Prostate gland (tissue), 2 donors: ENCODE measurements at places on chromosomes 1 and 21. TPM values are rescaled to one million over a fixed set of nuclear protein-coding genes. Genes with fewer than 3 reads are reported as not detected.

Gene MYCL
- total RNA-seq = 19.7 TPM

Gene RNF186
- not detected for total RNA-seq

Gene GPA33
- not detected for total RNA-seq

Gene LAPTM5
- total RNA-seq = 14.9 TPM

DNA sequence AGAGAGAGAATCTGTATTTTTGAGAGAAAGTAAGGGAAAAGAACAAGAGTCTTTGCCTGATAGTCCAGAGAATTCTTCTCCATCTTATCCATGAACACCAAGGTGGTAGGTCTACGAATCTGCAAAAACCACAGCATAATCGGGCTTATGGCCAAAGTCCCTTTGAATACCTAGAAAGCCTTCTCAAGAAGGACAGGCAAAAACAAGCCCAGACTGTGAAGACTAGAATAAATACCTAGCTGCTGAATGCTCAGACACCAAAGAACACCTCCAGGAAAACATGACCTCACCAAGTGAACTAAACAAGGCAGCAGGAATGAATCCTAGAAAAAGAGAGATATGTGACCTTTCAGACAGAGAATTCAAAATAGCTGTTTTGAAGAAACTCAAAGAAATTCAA lies 79.2 kb downstream of the HFM1 start:
- DNase-seq = no peak

- DNase-seq = peak; percentile 61
Measured at GRCh38 chr1:64983110-64983509, 16.8 kb upstream of the JAK1 start.

DNA sequence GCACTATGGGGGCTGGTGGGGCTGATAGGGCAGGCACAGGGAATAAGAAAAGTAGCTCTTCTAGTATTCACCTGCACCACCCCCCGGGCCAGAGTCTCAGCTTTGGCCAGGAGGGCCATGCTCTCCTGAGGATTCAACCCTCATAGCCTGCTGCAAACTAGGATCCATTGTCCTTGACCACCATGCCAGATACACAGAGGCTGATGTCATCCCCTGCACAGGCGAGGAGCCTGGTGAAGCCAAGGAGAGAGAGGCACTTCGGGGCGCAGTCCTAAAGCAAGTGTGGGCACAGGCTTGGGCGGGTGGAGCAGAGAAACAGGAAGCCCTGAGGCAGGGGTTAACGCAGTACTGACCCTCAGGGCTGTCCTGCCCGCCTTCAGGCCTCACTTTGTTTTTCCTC lies 29.5 kb downstream of the TMEM53 start:
- no peak for DNase-seq

- no peak for DNase-seq
Measured at GRCh38 chr1:198259333-198260074, 102.7 kb downstream of the NEK7 start.

DNA sequence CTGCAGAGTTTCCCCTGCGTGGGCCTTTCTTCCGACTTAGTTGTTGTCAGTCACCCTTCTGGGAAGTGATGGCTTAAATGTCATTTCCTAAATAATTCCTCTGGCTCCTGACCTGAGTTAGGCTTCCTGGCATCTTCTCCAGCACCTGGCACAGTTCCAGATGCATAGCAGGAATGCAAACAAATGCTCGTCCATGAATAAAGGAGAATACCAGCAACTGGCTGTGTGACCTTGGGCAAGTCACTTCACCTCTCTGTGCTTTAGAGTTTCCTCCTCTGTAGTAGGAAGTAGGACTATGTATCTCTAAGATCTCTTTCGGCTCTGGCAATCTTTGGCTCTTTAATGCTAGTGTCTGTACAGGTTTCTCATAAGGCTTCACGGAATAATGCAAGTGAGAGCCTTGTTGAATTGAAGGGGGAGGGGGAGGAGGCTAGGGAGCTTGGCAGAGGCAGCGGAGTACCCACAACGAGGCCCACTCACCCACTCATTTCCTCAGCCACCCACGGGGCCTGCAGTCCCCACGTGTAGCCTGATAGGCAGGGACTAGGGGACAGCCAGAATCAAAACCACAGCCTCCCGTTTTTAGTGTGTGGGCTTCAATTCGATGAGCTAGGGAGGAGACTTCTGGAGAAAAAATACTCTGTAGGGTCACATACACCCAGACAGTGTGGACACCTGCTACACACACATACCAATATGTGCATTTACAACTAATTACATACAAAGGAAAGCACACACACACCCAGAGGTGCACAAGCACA lies 48.1 kb downstream of the TENT5C start:
- DNase-seq = no peak

GRCh38 chr1:39205102-39205780 lies 746 bp downstream of the MACF1 start:
- no peak for DNase-seq

- no peak for DNase-seq
Measured at GRCh38 chr1:9233942-9234222, 692 bp upstream of the H6PD start.

- no peak for DNase-seq
Measured at GRCh38 chr1:43376723-43377235, 9.0 kb upstream of the ELOVL1 start.

DNA sequence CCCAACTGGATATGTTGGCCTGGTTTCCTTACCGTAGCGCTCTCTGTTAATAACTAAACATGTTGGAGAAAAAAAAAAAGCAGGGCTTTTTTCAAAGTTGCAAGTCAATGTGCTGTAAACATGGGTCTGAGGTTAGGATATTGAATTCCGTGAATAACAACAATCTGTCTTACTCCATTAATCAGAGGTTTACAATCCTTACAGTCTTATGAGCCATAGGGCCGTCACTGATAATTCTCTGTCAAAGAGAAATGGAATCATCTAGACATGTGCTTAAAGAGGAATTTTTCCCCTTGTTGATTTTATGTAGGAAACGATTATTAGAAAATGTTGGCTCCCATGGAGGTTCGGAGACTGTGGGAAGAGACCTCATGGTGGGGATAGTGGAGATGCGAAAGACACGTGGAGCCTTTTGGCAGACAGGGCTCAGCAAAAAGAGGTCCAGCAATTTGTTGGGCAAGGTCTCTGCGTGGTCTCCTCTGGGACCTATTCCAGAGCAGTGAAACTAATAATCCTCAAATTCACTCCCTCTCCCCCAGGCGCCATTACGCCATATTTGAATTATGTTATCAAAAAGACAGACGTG lies 83.5 kb upstream of the CLDN14 start:
- DNase-seq = no peak

DNA sequence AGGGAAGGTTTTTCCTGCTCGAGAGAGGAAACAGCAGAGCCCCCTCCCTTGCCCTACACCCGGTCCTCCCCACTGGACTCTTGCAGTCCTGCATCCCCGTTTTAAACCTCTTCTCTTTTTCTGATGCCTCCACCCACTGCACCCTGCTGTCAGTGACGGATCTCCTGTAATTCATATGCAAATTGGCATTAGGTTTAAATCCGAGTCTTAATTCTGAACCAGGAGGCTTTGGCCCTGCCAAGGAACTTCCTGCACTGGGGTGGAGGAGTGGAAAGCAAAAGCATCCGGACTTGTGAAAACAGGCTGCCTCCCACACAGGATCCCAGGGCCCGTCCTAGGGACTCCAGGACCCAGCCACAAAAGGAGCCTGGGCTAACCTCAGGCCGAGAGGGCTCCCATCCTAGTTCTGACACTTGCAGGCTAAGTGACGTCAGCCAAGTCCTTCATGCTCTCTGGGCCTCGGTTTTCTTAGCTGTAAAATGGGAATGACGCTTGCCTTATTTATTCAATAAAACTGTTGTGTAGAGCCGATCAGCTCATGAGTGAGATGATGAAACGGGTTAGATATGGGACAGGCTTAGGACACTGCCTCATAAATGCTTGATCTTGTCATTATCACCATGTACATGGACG lies 613.3 kb downstream of the AJAP1 start:
- no peak for DNase-seq

DNA sequence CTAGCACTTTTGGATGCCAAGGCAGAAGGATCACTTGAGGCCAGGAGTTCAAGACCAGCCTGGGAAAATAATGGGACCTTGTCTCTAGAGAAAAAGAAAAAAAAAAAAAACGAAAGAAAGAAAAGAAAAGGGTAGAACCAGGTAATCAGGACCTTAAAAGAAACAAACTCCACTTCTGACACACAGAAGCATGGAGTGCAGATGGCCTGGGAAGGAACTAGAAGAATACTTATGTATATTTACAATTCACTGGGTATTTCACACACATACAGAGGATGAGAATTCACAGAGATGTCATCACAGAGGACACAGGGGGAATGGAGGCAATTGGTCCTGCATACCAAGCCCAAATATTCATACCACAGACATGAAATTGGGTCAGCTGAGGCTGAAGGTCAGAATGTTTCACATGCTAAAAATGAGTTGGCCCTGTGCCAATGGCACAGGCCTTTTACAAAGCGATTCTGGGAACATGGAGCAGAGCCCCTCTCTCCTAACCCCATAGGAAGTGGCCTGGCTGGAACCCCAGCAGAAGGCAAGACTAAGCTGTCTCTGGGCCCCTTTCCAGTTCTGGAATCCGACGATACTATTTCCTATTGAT lies 4.4 kb downstream of the B4GALT3 start:
- DNase-seq = no peak

DNA sequence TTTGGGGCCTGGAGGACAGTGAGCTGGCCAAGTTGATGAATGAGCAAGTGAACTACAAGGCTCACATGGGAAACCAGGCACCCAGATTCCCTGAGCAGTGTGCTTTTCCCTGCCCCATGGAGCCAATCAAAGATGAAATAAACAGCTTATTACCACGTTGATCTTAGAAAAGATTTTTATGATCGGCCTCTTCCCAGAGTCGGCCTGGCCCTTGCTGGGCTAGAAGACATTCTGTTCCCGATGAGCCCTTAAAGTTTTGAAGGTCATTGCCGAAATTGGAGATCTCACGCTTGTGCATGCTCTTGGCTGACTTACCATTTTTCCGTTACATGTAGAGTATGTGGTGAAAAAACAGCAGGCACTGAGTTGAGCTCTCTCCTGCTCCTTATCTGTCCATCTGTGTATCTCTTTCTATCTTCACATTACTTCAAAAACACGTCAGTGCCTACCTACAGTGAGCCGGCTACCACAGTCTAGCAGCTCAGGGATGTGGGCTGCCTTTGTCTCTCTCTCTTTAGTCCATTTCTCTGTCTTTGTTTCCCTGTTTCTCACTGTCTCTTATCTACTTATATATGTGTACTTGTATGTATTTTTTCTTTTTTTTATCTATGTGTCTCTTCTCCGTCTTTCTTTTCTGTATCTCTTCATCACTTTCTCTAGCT lies 248.8 kb upstream of the USP24 start:
- DNase-seq = no peak
